Stimulated activated CD4-positive, alpha-beta T cell treated with anti-CD3 and anti-CD28 coated beads, Interleukin-1b, Interleukin-23, amount 100 ng/mL, for 24 hours (primary cell): ENCODE measurements at places on chromosomes 7 and 10.

- DNase-seq = no peak
These were observed 50.6 kb upstream of the ZC3HAV1 start for GRCh38 chr7:139159900-139160675.

DNA sequence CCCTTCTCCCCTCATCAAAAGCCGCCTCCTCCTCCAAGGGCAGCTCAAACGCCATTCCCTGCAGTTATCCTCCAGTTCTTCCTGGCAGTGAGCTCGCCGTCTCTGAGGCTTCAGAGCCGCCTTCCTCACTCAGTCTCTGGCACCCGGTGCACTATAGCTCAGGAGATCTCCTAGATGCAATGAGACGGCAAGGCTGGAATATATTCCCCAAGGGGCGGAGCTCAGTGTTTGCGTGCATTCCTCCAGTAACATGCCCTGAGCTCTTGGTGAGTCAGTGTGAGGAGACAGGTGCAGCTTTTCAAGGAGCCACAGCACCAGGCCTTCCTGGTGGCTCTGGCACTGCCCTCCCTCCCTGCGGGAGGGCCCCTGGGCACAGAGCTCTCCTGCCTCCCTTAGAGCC is 512.6 kb upstream of the FOXK1 start:
- no peak for DNase-seq

GRCh38 chr10:100489396-100489795 is 26.6 kb downstream of the WNT8B start:
- no peak for DNase-seq

- DNase-seq = no peak
These were observed 56.4 kb upstream of the CAV2 start for GRCh38 chr7:116443101-116443523.

DNA sequence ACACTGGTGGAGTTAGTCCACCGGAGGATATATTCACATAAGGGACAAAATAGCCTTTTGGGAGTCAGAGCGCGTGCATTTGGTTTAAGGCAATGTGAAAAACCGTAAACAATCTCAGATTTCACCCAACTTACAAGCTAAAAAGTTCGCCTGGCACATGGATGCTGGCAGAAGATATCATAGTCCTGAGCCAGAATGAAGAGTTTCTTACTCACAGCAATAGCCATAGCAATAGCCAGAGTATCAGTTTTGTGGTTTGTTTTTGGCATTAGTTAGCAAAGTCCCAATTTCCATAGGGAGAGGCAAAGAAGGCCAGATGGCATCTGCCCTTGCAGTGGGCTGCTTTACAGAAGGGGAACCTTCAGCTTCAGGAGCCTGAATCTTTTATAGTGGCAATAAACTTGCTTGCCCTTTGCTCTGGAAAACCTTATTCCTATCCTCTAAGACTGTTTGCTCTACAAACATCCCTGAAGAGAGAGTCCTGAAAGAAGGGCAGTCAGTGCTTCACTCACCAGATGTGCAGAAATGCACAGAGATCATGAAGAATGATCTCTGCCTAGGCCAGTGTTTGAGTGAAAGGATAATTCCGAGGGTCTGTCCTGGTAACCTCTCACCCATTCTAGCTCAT is 28.7 kb upstream of the RSBN1L start:
- DNase-seq = no peak

GRCh38 chr7:155173905-155174304 is 103.8 kb downstream of the HTR5A start:
- no peak for DNase-seq

- DNase-seq = no peak
These were observed 4.2 kb downstream of the NOS3 start for GRCh38 chr7:150994838-150995510.

- no peak for DNase-seq
These were observed 51.8 kb upstream of the PRR15 start for GRCh38 chr7:29511851-29512250.

DNA sequence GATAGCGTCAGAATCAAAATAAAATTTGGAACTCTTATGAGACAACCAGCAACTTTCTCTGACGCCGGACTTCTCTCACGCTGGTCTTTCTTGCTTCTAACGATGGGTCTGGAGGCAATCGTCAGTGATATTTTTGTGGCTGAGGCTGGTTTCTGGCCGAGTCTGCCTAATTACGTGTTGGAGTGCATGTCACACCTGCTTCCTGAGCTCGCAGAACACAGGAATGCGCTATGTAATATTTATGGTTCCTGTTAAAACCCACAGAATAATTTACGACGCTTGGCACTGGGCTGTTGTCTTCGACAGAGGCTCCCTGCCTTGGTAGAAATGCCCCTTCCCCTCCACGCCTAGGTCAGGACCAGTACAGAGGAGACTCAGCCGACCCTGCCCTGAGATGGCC is 64.9 kb downstream of the NPTX2 start:
- DNase-seq = no peak

DNA sequence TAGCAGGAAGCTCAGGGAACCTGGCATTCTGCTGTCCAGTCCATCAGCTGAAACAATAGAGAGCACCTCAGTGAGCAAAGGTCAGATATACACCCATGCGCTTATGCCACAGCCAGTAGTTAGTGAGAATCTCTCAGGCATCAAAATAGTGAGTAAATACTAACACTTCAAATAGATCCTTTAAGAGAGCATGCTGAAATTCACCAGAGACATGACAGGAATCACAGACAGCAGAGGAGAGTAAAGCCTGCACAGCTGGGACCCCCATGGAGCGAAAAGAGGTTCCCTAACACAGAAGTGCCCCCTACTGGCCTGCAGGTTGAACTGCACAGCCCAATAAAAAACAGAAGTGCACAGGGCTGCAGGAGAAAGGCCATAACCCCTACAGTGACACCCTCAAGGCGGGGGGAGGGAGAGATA is 57.6 kb upstream of the ANTXRL start:
- DNase-seq = no peak

GRCh38 chr10:52019077-52019555 is 295.0 kb upstream of the DKK1 start:
- no peak for DNase-seq

- DNase-seq = no peak
These were observed 35.1 kb downstream of the AGR3 start for GRCh38 chr7:16846601-16847165.

GRCh38 chr10:83625831-83626360 is 513.4 kb upstream of the GHITM start:
- no peak for DNase-seq
